Renal cortical epithelial cell (primary cell): ENCODE measurements at places on chromosomes 3 and 15. TPM values are rescaled to one million over a fixed set of nuclear protein-coding genes. Genes with fewer than 3 reads are reported as not detected.
A peak's percentile ranks its signal among the peaks of the same experiment; 100 is the strongest.

The CTXN2 gene
- 0.05 TPM in 1 of 2 replicates, not detected in the other for total RNA-seq

GRCh38 chr15:59353994-59354416 lies 18.7 kb downstream of the MYO1E start:
- DNase-seq = no peak

DNA sequence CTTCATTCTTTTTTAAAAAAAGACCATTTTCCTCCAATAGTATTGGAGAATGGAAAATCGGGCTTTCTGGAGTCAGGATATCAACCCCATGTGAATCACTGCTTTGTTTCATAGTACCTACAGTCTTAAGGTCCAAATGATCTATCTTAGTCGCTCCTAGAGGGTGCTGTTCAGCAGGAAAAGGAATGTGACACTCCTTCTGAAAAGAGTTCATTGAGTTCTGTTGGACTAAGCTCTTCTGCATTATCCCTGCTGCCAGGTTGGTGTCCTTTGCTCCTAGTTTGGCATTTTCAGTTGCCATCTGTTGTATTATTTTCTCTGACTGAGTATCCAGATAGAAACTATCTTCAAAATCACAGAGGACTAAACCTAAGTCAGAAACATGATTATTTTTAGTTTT lies 57.2 kb downstream of the POLQ start:
- DNase-seq = peak; percentile 52

DNA sequence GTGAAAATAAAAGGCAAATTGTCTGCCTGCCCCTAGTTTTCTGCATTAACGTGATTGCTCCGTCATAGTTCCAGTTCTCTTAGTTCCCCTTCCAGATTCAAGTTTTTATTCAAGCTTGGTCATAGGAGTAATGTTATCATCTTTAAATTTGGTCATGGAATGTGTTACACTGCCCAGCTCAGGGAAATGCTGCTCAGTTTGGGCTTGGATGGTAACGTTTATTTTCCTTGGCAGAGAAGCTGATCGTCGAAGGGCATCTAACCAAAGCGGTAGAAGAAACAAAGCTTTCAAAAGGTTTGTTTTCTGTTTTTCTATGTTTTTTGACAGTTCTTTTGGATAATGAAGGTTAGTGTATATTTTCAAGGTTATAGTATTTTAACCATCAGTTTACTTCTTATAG lies 118.4 kb upstream of the FLNB start:
- DNase-seq = no peak

- no peak for DNase-seq
These were observed 161.1 kb upstream of the STT3B start for GRCh38 chr3:31371484-31372177.

DNA sequence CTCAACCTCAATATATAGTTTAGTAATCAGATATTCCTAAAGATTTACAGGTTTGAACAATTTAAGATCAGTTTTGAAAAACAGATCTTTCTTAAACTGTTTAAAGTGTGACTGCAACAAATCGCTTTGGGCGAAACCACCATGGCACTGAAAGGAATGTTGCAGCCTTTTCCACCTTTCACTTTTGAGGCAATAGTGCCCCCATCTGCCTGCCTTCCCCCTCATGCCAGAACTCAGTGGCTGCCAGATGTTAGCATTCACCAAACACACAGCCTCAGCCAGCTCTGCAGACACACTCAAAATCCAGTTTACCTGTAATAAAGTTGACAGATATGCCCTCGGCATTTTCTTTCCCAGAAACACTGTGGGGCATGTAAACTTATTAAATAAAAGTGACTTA lies 3.3 kb downstream of the LYSMD4 start:
- DNase-seq = peak; percentile 49

The DNAH12 gene
- 0.17 and 0.25 TPM in 2 replicates for total RNA-seq

DNA sequence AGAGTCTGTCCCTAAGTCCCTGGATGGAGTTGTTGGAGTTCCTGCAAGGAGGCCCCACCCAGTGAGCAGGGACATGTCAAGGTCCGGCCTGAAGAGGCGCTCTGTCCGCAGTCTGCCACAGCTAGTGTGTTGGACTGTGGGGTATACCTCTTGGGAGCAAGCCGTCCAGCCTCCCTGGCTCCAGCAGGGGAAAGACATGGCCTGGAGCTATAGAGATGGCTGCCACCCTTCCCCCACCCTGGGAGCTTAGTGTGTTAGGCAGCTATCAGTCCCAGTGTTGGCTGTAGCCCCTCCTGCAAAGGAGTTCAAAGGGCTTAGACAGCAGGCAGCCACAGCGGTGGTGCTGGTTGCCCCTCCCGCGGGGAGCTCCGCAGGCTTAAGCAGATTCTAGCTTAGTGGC lies 20.3 kb downstream of the IMPG2 start:
- DNase-seq = no peak

The LSAMP gene
- 0.55 TPM in 1 of 2 replicates, not detected in the other for total RNA-seq

The UBAP1L gene
- total RNA-seq = under 0.01 and 1.4 TPM in 2 replicates
